ENCODE measurements at places on chromosomes 13 and 19.

GRCh38 chr13:32170841-32171240 lies 139.3 kb downstream of the FRY start:
- DNase-seq, result no peak

- DNase-seq, result peak; percentile 77
Observed at GRCh38 chr19:43809762-43810696, 7.8 kb upstream of the LYPD5 start.

DNA sequence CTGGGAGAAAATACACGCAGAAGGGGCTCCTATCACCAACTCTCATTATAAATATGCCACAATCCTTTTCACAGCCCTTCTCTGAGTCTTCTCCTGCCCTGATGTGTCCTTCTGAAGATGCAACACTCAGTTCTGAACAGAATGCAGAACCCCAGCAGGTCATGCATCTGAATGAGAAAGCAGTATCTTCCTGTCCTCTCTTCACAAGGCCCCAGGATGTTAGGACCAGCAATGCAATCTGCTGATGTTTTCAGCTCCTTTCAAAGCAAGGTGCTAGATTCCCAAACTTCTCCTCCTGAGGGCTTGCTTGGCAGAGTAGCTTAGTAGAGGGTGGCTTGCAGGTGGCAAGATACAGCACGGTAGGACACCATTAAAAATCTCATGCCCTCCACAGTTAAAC lies 22.3 kb upstream of the DOCK9 start:
- no peak for DNase-seq

DNA sequence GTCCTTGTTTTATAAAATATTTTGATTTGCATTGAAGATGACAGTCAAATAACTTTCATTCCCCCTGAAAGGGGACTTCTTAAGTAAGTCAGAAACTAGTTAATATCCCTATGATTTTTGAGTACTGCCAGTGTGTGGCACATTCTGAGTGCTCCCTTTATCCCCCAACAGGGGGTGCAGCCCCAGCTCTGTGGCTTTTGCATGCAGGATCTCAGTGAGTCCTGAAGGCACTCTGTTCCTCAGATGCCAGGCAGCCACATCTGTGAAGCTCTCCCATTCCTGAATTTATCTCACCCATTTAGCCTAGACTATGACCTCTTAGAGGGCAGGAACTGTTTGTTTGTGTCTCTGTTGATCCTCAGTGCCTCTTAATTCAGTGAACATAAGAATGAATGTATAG lies 123.1 kb downstream of the CDK8 start:
- no peak for DNase-seq

- DNase-seq, result no peak
Observed at GRCh38 chr13:40629678-40630384, 36.6 kb downstream of the FOXO1 start.

- no peak for DNase-seq
Observed at GRCh38 chr13:89199138-89199537, 1528.0 kb downstream of the SLITRK5 start.

Measured in NCI-H446 (cell line).